ENCODE measurements at places on chromosomes 1 and 21. TPM values are rescaled to one million over a fixed set of nuclear protein-coding genes. Genes with fewer than 3 reads are reported as not detected.

- peaks cover 6% of the 10 kb centered on the region for H3K4me1 ChIP-seq
- no peaks in the 10 kb centered on the region for H3K27me3 ChIP-seq
- no peak overlapping the region for H3K27ac ChIP-seq
- H3K4me3 ChIP-seq: no peak overlapping the region
- no peak for DNase-seq
Observed at GRCh38 chr1:223811634-223812101, 34.1 kb downstream of the TP53BP2 start.

DNA sequence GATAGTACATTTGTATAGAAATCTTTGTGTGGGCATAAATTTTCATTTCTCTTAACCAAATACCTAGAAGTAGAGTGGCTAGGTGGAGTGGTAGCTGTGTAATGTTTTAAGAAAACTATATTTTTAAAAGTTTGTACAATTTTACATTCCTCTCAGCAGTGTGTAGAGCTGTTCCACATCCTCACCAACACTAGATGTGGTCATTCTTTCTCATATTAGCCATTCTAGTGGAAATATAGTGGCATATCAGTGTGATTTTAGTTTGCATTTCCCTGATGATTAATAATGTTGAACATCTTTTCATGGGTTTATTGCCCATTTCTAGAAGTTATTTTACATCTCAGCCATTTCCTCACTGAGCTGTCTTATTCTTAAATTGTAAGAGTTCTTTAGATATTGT lies 65.5 kb downstream of the ITSN1 start:
- H3K4me3 ChIP-seq: no peak overlapping the region
- no peaks in the 10 kb centered on the region for H3K36me3 ChIP-seq
- H3K4me1 ChIP-seq: no peaks in the 10 kb centered on the region
- H3K27ac ChIP-seq: no peak overlapping the region
- H3K27me3 ChIP-seq: no peaks in the 10 kb centered on the region
- no peak for DNase-seq

- H3K27me3 ChIP-seq: no peaks in the 10 kb centered on the region
- H3K4me3 ChIP-seq: no peak overlapping the region
- no peaks in the 10 kb centered on the region for H3K36me3 ChIP-seq
- DNase-seq: no peak
- H3K27ac ChIP-seq: no peak overlapping the region
- H3K4me1 ChIP-seq: no peaks in the 10 kb centered on the region
Observed at GRCh38 chr1:65958561-65959350, 166.1 kb downstream of the PDE4B start.

DNA sequence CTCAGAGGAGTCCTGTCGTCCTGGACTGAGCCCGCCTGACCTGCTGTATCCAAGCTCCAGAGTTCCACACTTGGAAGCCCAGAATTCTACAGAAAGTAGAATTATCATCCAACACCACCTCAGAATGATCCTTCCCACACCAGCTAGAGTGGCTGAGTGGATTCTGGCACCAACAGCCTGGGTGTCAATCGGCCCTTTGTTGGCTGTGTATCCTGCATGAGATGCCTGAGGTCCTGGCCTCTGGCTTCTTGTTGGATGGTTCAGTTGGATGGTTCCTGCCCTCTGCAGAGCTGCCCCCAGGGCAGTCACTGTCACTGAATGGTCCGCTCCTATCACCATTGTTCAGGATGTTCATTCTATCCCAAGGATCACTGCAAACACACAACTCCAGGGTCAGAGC lies 49.8 kb downstream of the PGBD5 start:
- no peak overlapping the region for H3K4me3 ChIP-seq
- no peaks in the 10 kb centered on the region for H3K27me3 ChIP-seq
- no peak for DNase-seq
- H3K27ac ChIP-seq: no peak overlapping the region
- H3K4me1 ChIP-seq: no peaks in the 10 kb centered on the region

DNA sequence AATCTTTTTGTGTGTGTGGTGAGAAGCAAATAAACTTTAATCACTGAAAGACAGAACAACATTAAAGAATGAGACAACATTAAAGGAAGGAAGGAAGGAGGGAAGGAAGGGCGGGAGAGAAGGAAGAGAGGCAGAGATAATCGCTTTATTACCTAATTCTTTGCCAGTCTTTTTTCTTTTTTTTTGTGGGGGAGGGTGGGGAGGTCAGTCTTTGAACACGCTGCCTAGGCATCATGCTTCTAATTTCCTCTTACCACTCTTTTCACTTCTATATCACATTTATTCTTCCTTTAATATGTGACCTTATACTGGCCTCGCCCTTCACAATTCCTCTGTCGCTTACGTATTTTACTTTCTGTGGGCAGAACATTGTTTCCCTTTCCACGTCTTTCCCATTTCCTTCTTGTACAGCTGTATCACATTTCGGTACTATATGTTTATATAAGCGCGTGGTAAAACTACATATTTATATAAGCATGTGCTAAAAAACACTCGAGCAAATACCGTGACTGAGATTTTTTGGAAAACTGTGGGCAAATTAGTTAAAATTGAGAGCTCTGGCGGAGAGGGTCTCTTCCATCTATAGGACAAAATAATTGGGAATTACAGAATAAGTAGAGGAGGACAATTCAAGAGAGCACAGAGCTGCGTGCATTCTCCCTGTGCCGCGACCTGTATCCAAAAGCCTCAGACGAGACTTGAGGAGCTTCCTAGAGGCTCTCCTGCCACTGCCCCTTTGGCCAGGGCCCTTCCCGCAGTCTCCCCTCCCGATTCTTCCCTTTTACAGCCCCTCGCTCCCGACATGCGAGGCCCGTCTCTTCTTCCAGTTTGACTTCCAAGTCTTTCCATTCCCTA lies 823 bp upstream of the PRKAA2 start:
- no peaks in the 10 kb centered on the region for H3K27me3 ChIP-seq
- no peak for DNase-seq
- H3K36me3 ChIP-seq: no peaks in the 10 kb centered on the region
- no peaks in the 10 kb centered on the region for H3K4me1 ChIP-seq
- H3K4me3 ChIP-seq: peak overlapping the region; percentile 43
- H3K27ac ChIP-seq: no peak overlapping the region

DNA sequence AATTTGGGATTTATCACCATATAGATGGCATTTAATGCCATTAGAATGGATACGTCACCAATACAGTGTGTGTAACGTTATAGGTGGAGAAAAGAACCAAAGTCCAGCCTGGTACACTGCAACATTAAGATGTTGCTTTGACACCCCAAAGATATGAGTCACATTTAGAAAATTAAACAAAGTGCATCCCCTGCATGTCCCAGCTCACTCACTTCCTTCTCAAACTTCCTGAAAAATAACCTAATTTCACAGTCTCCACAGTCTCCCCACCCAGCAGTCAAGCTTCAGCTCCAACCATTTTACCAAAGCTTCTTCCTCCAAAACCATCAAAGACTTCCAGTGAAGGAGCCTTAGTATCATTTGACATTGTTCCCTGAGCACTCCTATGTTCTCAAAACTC lies 111.9 kb downstream of the OMA1 start:
- no peaks in the 10 kb centered on the region for H3K4me1 ChIP-seq
- DNase-seq: no peak
- no peaks in the 10 kb centered on the region for H3K27me3 ChIP-seq
- H3K27ac ChIP-seq: no peak overlapping the region

DNA sequence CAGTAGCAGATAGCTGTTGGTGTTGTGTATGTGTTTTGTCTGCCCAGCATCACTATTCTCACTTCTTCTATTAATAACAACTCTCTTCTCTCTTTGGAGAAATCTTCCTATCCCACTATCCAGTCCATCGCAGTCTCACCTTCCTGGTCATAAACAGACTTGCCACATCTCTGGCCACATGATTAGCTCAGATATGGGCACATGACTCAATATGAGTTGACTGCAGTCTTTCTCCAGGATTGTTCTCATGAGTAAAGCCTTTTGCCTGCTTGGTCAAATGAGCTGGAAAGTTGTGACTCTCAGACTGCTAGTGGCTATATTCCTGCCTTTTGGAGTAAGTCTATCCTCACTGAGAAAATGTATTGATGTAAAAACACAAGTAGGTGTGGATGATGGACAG lies 32.9 kb upstream of the TADA1 start:
- DNase-seq: no peak
- no peak overlapping the region for H3K4me3 ChIP-seq
- H3K27me3 ChIP-seq: no peaks in the 10 kb centered on the region
- H3K4me1 ChIP-seq: no peaks in the 10 kb centered on the region

DNA sequence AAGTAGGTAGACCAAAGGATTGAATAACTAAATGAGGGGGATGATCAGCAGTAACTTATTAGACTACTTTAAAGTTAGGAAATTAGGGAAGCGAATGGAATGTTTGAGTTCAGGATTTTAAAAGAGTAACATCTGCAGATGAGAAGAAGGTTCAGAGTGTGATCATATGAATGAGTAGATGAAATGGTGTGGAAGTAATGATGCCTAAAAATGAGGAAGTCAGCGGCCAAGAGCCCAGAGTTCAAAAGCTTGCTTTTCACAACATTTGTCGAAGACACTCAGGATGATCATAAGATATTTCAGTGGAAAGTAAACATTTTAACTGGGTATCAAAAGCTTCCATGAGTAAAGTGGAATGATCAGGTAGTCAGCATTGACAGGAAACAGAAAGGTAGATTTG lies 299.4 kb downstream of the LRRIQ3 start:
- no peak overlapping the region for H3K27ac ChIP-seq
- H3K4me3 ChIP-seq: no peak overlapping the region
- no peak for DNase-seq

DNA sequence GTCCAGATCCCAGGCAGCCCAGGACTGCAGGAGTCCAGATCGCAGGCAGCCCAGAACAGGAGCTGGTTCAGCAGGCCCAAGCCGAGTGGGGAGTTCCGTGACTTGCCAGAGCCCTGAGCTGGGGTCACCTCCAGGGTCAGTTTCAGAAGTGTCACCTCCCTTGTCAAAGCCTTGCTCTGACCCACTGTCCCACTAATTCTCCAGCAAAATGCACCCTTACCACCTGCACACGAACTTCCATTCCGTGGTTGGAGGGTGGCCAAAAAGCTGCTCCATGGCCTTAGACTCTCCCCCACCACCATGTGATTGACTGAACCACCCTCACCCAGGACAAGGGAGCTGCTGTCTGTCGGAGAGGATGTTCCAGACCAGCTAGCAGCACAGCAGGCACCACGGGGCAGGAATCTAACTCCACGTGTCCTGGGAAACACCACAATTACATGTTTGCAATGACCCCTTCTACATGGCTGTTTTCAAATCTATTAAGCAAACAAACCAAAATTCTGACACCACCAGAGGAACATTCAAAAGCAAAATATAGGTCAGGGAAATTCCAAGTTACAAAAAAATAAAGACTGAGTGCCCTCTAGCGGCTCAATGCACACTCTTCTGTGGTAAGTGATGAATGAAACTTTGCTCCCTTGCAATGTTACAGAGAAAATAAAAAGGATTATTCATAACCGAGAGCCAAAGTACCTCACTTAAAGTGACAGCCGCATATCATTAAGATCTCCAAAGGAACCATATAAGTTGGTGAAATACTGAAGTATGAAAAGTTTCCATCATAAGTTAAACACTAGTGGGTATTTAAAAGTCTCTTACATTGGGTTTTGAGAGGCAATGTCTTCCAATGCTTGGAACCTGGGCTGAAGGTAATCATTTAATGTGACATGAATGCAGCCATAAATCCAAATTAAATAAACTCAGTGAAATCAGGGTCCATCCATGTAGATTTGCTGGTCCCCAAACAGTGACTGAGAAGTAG lies 76.3 kb downstream of the NPHP4 start:
- no peaks in the 10 kb centered on the region for H3K27me3 ChIP-seq
- no peaks in the 10 kb centered on the region for H3K4me1 ChIP-seq
- no peaks in the 10 kb centered on the region for H3K36me3 ChIP-seq

- H3K4me1 ChIP-seq: peaks cover 2% of the 10 kb centered on the region
- no peak overlapping the region for H3K27ac ChIP-seq
- H3K36me3 ChIP-seq: no peaks in the 10 kb centered on the region
- no peaks in the 10 kb centered on the region for H3K27me3 ChIP-seq
- no peak overlapping the region for H3K4me3 ChIP-seq
- no peak for DNase-seq
Observed at GRCh38 chr1:160522136-160522535, 919 bp downstream of the SLAMF6 start.

Gene DEDD
- 44.7 TPM for total RNA-seq

Gene SLC44A3
- 3.3 TPM for total RNA-seq

Gene CCDC190
- total RNA-seq: 1.6 TPM

All from aorta (tissue), 5 donors.